Renal cortical epithelial cell (primary cell): ENCODE measurements at places on chromosomes 11 and 22. TPM values are rescaled to one million over a fixed set of nuclear protein-coding genes. Genes with fewer than 3 reads are reported as not detected.
A peak's percentile ranks its signal among the peaks of the same experiment; 100 is the strongest.

Gene MAPK8IP2
- 0.30 and 0.52 TPM in 2 replicates for total RNA-seq

Gene ANO5
- 5.8 and 9.0 TPM in 2 replicates for total RNA-seq

Gene B3GAT1
- total RNA-seq: under 0.01 and 0.10 TPM in 2 replicates

Gene KRTAP5-9
- total RNA-seq: not detected in 2 replicates

Gene CDC42EP1
- 20.8 and 42.7 TPM in 2 replicates for total RNA-seq

Gene MRGPRF
- total RNA-seq: 0.10 TPM in 1 of 2 replicates, not detected in the other

Gene GRIK4
- under 0.01 TPM in 1 of 2 replicates, not detected in the other for total RNA-seq

Gene SLC22A25
- total RNA-seq: not detected in 2 replicates

Gene KCNQ1OT1
- total RNA-seq: 0.35 and 4.8 TPM in 2 replicates

Gene TUB
- total RNA-seq: under 0.01 and 0.55 TPM in 2 replicates

Gene BDNF
- 6.4 and 7.6 TPM in 2 replicates for total RNA-seq

Gene NPAS4
- total RNA-seq: not detected in 2 replicates

Gene NXPE2
- 0.05 and 0.17 TPM in 2 replicates for total RNA-seq

Gene KDM4E
- total RNA-seq: not detected in 2 replicates

- peak; percentile 45 for DNase-seq
Measured at GRCh38 chr11:2975594-2975993, 16.5 kb downstream of the NAP1L4 start.

- DNase-seq: no peak
Measured at GRCh38 chr11:134751766-134752165, 339.7 kb upstream of the B3GAT1 start.

DNA sequence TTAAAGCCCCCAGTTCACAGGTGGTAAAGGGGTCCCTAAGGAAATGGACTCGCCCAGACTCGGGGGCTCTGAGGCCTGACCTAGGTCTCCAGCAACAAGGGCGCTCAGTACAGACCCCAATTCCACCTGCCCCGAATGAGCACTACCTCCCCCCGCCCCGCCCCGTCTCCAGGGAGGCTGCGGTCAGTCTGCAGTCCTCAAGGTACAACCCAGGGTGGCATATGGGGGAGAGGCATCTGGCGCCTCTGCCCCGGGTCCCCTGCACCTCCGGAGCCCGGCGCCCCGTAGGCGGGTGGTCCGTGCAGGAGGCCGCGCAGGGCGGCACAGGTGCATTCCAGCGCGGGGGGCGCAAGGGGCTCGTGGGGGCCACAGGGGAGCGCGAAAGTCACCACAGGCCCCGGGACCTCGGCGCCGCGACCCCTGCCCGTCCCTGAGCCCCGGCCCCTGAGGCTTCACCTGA is 361 bp downstream of the CTSD start:
- no peak for DNase-seq

GRCh38 chr22:35963237-35963810 is 65.3 kb downstream of the RBFOX2 start:
- DNase-seq: no peak

DNA sequence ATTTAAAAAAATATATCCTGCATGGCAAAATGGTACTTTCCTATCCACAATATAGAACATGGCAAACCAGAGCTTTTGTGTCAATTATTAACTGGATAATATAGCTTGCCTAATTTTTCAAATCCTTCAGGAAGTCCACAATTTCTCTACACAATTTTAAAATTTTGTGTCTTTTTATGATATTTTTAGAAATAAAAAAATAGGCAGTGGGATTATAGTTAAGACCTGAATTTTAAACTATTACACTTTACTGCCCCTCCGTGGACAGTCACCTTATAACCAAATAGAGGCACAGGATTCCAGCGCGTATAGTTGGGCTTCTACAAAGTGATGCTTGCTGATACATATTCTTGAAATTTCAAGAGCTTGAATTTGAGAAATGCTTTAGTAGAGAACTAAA is 2.1 kb upstream of the DMC1 start:
- DNase-seq: peak; percentile 55

DNA sequence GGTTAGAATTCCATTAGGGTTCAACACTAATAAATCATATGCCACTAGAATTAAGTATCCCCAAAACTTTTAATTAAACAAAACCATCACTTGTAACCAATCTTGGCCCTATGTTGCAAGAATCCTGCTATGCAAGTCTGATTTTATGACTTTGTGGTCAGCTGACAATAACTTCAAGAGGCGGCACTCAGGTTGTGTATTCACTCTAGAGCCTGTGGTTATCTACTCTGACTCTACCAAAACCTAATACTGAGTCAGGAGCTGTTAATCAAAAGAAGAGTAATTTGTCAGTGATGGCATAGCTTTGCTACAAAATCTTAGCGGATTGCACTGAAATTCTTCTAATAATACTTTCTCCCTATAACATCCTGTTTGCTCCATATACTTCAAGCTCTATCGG is 253.7 kb downstream of the AASDHPPT start:
- peak; percentile 95 for DNase-seq

DNA sequence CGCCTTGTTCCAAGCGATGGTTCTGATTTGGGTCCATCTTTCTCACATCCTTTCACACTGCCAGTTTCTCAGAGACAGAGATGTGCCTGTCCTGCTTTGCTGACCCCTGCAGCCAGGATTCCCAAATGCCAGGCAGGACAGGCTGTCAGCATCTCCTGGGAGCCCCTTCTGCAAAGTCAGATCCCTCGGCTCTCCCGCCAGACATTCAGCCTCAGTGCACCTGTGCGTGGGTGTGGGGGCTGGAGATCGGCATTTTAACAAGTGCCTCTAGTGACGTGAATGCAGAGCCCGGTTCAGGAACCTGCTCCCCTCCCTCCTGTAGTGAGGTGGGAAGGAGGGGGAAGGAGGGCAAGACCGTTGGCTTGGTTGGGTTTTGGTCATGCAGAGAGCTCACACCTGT is 108.9 kb upstream of the FGF3 start:
- DNase-seq: no peak

GRCh38 chr11:66048547-66049323 is at the start of gene GAL3ST3:
Gene GAL3ST3, minus strand, starts transcription at chr11:66049161. Its CDS starts 3,746 bp downstream, at chr11:66045415.
- DNase-seq: no peak

GRCh38 chr11:103070142-103070541 is 21.8 kb downstream of the DCUN1D5 start:
- DNase-seq: no peak

- DNase-seq: no peak
Measured at GRCh38 chr11:101757741-101758140, 157.1 kb upstream of the CEP126 start.

DNA sequence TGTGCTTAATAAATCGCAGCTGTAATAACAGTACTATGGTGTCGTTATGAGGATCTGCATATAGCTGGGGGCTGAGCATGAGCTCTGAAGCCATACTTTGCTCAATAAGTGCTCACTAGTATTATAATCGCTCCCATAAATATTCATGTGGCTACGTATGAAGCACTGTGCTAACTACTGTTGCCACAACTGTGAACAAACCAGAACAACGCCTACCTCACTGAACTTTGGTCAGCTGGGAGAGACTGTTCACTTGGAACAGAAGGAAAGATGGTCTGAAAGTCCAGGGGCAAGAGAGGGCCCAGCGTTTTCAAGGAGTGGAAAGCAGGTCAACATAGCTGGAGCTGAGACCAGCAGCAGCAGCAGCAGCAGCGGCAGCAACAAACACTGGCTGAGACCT is 141.6 kb downstream of the EFCAB6 start:
- DNase-seq: peak; percentile 10

DNA sequence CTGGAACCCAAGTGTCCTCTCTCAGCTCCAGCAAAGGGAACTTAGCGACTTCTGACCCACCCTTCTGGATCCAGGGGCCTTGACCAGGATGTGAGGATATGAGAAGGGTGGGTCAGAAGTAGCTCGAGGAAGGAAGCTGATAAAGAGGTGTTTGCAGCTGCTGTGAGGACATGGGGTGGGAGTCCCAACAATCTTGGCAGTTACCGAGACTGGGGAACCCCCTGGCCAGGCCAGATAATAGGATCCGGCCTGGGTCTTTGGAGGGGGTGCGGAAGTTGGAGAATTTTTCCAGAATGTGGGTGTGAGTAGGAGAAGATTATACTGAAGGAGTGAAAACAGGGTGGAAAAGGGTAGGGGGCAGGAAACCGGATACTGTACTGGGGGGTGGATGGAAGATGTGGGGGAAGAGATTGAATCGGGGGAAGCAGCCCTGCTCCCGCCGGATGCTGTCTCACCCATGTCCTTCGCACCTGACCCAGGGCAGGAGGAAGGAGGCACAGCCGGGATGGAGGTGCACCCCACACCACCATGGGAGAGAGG is 2.8 kb upstream of the MCAM start:
- no peak for DNase-seq

DNA sequence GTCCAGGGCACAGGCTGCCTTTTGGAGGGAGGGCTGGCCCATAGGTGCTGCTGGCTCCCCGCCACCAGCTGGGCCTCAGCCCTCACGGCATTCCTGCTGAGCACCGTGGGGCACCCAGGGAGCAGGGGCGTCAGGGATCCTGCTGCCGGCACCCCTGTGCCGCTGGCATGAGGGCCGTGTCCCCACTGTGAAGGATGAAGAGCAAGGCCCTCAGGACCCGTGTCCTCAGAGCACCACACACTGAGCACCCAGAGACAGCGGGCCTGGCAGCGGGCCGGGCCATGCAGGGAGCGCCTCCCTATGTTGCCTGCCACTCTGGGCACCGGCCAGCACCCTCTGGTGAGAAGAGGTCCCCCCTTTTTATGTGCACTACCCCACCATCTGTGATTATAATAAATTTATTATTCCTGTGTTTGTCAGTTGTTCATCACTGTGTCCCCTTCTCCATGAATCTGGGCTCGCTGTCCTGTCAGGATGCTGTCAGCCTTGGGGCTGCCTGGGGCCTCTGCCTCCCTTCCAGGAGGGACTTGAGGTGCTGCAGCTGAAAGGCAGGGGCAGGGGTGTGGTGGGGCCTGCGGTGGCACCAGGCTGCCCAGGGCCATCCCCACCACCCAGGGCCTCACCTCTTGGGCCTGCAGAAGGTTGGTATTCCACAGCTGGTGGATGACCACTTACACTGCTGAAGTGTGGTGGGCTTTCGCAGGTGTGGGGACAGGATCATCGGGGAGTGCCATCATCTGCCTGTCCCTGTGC is 80.0 kb downstream of the MED15 start:
- DNase-seq: no peak

- no peak for DNase-seq
Measured at GRCh38 chr11:105372206-105372605, 232.6 kb upstream of the CARD18 start.

DNA sequence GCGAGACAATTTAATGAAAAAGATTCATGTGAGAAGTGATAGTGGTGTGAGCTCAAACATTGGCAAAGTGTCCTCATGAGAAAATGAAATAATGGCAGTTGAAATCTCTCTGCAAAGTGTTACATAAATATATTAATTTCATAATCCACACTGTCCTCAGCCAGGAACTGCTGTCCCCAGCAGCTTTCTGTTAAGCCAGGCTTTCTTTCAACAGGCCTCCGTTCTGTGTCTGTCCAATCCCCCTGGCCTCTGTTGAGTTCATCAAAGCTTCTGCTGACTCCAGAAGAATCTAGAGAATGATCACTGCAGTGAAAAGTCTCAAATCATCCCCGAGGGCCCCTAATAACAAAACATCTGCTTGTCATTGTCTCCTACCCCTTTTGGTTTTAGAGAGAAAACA is 10.0 kb upstream of the ASCC2 start:
- no peak for DNase-seq

GRCh38 chr11:121958971-121959325 is 157.1 kb downstream of the BLID start:
- DNase-seq: no peak

DNA sequence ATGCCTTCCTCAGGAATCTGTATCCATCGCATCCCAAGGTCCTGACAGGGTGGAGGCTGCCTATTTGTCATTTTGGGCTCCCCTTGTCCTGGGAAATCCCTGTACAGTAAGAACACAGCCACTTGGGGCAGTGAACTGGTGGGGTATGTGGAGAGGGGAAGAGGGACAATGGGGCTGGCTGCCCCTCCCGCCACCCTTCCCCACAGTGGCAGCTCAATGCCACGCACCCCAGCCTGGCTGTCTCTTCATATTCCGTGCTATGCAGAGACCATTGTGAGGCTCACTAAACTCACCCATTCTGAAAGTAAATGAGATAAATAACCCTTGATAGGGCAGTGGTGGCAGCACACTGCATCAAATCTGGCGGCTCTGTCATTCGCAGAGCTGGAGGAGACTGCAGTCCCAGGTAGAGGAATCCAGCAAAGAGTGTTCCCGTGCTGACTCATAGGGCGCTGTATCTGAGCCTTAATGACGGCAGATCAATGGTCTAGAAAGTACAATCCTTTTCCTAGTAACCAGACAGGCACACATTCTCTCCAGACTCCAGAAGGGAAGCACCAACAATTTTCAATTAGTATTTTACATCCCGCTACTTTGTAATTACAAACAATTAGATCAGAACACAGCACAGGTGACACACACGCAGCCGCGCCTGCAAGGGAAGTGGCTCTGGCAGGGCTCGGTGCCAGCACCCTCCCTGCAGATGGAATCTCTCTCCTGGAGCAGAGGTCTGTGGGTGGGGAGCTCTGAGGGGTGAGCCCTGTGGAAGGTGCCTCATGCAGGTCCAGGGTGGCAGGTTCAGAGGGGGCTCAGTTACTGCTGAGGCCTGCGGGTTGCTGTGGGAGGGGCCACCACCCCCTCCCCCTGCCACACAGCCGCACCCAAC is 167.9 kb upstream of the B3GAT1 start:
- DNase-seq: no peak

GRCh38 chr11:47711225-47711624 is 3.9 kb downstream of the AGBL2 start:
- no peak for DNase-seq

DNA sequence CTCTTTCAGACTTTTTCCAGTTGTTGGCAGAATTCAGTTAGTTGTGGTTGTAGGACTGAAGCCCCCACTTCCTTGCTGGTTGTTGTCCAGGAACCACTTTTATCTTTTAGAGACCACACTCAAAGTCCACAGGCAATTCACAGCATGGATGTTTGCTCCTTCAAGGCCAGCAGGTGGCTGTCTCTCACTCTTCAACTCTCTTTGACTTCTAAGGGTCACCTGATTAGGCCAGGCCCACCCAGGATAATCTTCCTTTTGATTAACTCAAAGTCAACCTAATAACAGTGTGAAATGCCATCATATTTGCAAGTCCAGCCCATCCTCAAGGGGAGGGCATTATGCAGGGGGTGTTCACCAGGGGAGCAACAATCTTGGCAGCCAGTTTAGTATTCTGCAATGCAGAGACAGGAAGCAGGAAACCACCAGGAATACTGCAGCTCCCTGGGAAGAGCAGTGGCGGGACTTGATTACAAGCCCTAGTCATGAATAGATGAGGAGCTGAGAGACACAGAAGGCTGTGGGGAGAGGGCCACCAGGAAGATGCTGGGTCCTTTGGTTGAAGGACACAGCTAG is 52.4 kb downstream of the LRRC74B start:
- DNase-seq: no peak

- no peak for DNase-seq
Measured at GRCh38 chr11:126560221-126560620, 204.7 kb downstream of the ST3GAL4 start.

GRCh38 chr22:39913886-39914285 is 13.0 kb downstream of the GRAP2 start:
- no peak for DNase-seq

GRCh38 chr11:87295237-87295636 is 257.5 kb downstream of the TMEM135 start:
- no peak for DNase-seq

GRCh38 chr11:67611165-67611564 is 4.4 kb downstream of the NDUFV1 start:
- DNase-seq: no peak

- DNase-seq: no peak
Measured at GRCh38 chr11:117517097-117517496, 189.4 kb downstream of the CEP164 start.

GRCh38 chr11:64128255-64129006 is 37.5 kb downstream of the MACROD1 start:
- DNase-seq: no peak

GRCh38 chr22:50730013-50730891 is 7.8 kb upstream of the ACR start:
- DNase-seq: no peak

GRCh38 chr11:87215236-87215635 is 177.5 kb downstream of the TMEM135 start:
- DNase-seq: no peak
